ENCODE measurements at places on chromosomes 5 and 9.

DNA sequence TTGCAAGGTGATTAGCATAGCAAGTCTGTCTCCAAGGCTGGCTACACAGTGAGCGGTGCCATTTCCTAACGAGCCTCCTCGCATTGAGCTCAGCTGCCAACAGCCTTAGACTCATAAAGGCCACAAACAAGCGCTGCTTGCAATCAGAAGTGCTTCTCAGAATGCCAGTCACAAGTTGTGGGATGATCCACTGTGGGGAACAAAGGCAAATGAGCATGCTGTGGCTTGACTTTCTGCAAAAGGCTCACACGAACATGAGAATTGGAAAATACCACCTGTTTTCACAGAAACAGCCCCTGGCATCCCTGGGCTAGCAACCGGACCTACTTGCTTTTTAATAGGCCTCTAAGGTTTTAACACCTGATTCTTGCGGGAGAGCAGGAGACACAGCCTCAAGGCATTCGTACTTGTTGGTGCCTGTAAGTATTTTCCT lies 215.5 kb downstream of the FANCC start:
- no peak for DNase-seq

DNA sequence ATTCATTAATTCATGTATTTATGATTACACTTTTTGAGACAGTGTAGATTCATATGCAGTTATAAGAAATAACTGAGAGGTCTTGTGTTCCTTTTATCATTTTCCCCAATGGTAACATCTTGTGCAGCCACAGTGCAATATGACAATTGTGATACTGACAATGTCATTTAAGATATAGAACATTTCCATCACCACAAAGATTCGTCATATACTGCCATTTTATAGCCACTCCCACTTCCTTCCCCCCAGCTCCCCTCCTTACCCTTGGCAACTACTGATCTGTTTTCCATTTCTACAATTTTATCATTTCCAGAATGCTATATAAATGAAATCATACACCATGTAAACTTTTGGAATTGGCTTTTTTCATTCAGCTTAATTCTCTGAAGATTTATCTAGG lies 53.8 kb downstream of the NR2F1 start:
- no peak for DNase-seq

- no peak for DNase-seq
Observed at GRCh38 chr5:55624841-55625588, 87.1 kb downstream of the SLC38A9 start.

DNA sequence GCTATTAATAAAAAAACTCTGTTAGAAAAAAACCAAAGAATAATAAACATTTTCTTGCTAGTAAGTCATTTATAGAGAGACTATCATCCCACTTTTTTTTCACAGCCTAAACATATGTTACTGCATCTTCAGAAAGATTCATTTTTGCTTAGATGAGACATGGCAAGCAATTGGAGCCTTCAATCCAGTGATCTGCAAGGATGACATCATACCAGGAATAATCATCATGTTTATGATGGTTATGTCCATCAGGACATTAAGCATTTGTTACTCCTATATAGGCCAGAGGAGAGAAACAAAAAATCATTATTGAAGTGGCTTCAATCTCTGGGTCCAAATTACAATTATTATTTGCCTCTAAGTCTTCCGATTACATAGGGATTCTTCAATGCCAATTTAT lies 626.3 kb upstream of the CCNG1 start:
- no peak for DNase-seq

GRCh38 chr5:88536146-88536545 lies 267.5 kb upstream of the TMEM161B start:
- peak; percentile 66 for DNase-seq

DNA sequence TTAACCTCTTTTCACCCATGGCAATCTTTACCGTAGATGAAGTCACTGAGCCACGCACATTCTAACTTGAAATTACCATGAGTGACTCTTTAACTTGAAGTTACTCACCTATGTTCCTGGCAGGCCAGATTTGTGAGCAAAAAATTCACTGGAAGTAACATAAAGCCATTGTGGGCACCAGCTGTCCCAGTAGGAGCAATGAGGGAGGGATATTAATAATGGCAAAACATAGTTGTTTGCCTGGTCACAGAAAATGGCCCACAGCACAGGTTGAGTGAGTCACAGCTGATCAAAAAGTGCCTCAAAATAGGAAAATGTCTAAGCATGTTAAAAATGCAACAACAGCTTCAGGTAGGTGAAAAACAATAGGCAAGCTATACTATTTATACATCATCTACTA lies 146.6 kb downstream of the EFNA5 start:
- peak; percentile 64 for DNase-seq

- no peak for DNase-seq
Observed at GRCh38 chr9:114034661-114035062, 43.4 kb downstream of the AMBP start.

DNA sequence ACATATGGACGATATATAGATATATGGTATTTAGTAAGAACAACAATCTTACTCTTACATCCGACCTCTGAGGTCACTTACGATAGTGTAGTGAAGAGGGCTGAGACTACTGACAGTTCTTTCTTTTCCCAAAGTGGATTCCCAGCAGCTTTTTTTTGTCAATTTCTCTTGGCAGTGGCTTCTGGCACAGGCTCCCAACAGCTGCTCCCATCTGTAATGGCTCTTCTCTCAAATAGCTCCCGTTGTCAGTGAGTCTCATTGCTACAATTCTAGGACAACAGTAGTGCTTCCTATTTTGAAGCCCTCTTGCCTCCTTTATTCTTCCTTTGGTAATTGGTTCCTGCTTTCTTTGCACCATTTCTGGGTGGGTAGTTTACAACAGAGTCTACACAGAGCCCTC lies 68.4 kb downstream of the SLC25A46 start:
- DNase-seq: no peak

DNA sequence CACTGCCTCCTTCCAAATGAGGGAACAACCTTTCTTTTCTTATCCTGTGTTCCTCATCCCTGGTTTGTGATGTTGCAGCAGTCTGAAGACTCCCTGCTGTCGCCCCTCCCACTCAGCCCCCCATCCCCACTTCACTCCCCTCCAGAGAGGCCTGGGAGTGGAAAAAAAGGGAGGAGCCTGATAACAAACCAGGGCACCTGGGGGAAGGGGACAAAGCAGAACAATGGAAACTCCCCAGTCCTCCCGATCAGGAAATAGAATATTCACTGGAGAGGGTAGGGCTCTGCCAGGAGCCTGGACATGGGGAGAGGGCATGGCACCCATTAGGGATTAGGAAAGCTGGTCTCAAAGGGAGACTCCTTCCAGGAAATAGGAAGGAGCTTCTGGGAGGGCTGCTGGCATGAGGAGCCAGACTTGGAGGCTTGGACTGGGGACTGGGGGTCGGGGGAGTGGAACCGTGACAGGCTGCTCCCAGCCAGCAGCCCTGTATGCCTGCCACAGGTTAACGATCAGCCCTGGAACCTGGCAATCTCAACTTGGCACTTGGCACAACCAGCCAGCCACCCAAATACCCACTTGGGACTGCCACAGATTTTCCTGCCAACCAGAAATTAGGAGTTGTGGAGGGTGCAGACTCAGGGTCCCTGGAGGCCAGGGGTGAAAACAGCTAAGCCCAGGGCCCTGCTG lies 20.0 kb downstream of the PCDH1 start:
- no peak for DNase-seq

GRCh38 chr9:104416470-104416869 lies 87.6 kb upstream of the OR13F1 start:
- DNase-seq: no peak

Measured in PC-3 (cell line).